Hematopoietic multipotent progenitor cell treated with erythropoietin and hydrocortisone succinate and interleukin-3 and kit ligand, for 6 days (in vitro differentiated cells): ENCODE measurements at places on chromosomes 13 and 19.

GRCh38 chr19:36572593-36573019 is 486 bp downstream of the ZNF529 start:
- DNase-seq: no peak

DNA sequence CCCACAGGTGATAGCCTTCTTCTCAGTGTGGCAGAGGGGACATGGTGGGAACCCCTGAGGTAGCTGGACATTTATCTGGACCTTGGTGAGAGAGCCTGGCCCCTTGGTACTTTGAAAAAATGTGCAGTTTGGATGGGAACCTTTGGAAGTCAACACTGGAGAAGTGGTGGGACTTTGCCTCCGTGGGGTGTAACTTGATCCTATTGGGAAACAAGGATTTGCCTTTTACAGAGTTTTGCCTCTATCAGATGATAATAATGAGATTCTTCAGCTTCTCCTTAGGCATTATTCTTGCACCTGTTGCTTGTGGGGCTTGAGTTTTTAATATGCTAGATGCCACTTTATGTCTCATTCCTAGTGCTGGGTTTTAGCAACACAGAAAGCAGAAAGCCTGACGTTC is 99.0 kb downstream of the ERCC5 start:
- no peak for DNase-seq

- no peak for DNase-seq
Measured at GRCh38 chr13:91557328-91558090, 159.1 kb downstream of the GPC5 start.

GRCh38 chr13:33334831-33335230 is 49.3 kb upstream of the STARD13 start:
- DNase-seq: no peak

DNA sequence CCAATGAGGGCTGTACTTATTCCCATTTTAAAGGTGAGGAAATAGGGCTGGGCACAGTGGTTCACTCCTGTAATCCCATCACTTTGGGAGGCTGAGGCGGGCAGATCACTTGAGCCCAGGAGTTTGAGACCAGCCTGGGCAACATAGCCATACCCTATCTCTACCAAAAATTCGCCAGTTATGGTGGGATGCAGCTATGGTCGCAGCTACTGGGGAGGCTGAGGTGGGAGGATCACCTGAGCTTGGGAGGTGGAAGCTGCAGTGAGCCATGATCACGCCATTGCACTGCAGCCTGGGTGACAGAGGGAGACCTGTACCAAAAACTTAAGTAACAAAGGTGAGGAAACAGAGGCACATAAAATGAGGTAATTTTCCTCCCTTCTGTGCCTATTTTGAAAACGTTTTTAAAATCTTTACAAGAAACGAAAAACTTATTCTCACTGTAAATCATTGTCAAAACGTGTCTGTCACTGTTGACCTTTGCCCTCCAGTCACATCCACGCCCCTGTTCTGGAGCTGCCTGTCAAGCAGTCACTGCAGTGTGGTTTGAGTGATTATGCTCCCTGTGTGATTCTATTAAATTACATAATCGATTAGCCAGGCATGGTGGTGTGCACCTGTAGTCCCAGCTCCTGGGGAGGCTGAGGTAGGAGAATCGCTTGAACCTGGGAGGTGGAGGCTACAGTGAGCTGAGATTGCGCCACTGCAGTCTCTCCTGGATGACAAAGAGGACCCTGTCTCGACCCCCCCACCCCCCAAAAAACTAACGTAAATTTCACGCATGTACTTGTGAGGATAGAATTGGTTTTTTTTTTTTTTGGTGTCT is 12.5 kb downstream of the NOP53 start:
- no peak for DNase-seq

DNA sequence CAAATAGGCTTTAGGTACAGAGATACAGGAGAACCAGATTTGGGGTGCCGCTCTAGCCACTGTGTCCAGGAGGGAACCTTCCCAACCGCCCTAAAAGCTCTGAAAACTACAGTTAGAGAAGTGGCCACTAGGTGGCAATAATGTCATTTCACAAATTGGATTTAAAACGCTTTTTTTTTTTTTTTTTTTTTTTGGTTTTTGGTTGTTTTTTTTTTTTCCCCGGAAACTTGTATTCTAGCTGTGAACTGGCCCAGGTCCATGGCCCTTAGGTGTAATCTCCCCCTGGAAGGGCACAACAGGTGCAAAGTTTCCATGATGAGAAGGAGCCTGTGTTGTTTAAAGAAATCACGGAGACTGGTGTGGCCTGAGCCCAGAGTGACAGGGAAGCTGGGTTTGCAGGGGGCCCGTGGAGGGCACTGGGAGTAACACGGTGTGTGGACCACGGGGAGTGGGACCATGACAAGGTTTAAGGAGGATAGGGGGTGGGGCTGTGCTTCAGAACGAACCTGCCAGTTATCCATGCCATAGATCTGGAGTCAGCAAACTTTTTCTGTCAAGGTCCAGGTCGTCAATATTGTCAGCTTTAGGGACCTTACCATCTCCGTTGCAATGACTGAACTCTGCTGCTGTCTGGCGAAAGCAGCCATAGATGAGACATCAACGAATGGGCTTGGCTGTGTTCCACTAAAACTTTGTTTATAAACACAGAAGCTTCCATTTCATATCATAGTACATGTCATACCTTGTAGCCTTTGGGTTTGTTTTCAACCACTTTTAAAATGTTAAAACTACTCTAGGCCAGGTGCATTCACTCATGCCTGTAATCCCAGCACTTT is 10.1 kb downstream of the OR1I1 start:
- peak; percentile 88 for DNase-seq

DNA sequence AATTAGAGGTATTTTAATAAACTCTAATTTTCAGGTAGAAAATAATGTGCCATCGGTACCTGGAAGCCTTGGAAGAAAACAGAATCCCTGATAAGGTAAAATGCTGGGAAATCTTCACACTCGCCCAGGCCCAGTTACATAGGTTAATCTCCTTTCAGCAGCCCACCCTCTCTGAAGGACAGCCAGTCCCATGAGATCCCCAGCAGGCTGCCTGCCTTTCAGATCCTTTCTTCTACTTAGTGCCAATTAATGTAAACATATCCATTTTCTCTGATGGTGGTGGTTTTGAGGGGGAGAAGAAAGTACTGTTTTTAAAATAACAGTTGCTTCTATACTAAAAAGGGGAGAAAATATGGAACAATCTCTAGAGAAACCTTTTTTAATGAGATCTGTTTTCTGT is 12.2 kb downstream of the SMAD9 start:
- DNase-seq: no peak

DNA sequence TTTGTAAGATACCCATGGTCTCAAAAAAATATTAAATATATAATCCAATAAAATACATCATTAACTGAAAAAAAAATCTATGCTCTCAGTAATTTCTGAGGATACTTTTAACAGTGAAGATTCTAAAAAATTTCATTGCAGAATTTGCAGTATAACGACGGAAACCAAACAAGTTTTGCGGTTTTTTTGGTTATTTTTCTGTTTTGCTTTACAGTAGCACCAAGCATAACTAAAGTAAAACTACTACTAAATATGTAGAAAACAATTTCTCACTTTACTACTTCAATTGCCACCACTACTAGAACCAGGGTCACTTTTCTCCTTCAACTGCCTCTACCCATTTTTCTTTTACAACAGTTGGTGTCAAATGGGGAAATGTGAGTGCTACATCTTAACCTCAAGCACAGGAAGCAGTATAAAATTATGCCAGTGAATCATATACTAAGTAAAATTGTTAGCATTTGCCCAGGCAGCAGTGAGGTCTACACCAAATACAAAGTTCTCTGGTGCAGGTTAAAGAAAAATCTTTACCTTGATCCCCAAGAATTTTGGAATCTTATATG is 24.1 kb downstream of the MICU2 start:
- DNase-seq: no peak

DNA sequence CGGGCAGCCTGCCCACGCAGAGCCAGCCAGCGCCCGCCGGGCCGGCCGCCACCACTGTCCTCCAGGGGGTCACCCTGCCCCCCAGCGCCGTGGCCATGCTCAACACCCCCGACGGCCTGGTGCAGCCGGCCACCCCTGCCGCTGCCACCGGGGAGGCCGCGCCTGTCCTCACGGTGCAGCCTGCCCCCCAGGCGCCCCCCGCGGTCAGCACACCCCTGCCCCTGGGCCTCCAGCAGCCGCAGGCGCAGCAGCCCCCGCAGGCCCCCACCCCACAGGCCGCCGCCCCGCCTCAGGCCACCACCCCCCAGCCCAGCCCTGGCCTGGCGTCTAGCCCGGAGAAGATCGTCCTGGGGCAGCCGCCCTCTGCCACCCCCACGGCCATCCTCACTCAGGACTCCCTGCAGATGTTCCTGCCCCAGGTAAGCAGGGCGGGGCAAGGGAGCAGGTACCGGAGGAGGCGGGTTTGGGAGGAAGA is 32.3 kb upstream of the EHD2 start:
- no peak for DNase-seq

DNA sequence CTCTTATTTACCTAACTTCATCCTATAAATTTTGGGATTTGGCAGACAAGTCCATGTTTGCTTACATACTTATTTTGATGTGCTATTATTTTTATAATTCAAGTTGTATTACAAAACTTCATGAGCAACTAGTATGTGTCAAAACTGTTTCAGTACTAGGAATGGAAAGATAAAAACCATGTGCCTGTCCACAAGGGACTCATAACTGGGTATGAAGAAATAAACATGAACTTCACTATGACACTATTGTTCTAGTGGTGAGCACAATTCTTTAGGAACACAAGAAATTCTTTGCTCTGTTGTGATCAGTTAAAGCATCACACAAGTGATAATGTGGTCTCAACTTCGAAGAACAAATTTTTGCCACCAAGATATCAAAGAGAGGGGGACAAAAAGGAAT is 97.5 kb upstream of the FBXL3 start:
- no peak for DNase-seq

GRCh38 chr19:18173572-18174288 is at the start of gene IFI30:
Gene IFI30 (plus strand): TSS chr19:18173813. CDS start chr19:18173842, 29 bp downstream.
- DNase-seq: peak; percentile 84

- DNase-seq: no peak
Measured at GRCh38 chr13:113307491-113307890, 10.5 kb downstream of the LAMP1 start.

- DNase-seq: peak; percentile 14
Measured at GRCh38 chr19:31938675-31939074, 406.7 kb upstream of the ZNF507 start.

GRCh38 chr13:99046851-99047250 is 69.0 kb upstream of the DOCK9 start:
- DNase-seq: no peak

DNA sequence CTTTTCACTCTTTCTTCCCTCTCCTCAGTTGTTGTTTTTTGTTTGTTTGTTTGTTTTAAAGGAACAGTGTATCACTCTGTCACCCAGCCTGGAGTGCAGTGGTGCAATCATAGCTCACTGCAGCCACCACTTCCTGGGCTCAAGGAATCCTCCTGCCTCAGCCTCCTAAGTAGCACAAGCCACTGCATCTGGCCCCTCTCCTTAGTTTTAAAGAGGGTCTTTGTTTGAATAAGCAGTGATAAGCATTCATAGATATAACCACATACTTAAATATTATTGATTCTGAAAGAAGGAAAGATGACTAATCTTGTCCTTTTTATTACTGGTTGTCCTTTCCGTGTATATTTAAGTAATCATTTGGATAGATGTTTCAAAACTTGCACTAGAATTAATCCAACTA is 26.7 kb downstream of the ERCC5 start:
- no peak for DNase-seq

GRCh38 chr19:13029893-13030292 is 34.6 kb downstream of the NFIX start:
- DNase-seq: peak; percentile 76

- no peak for DNase-seq
Measured at GRCh38 chr13:91361755-91362271, 14.3 kb downstream of the MIR17HG start.

DNA sequence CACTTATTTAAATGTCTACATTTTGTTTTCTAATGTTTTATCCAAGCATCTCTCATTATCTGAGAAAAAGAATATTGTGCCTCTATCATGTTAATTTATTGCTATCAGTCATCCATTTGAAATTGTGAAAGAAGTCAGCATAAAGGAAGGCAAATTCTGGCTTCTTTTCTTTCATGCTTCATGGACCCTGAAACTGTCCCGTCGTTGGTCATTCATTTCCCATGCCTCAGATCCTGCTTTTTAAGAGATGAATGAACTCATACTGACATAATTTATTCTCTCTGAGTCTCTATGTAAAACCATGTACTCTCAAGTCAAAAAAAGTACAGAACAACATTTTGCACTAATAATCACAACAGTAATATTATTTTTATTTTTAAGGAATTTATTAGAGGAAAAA is 2512.0 kb downstream of the PCDH9 start:
- DNase-seq: no peak

DNA sequence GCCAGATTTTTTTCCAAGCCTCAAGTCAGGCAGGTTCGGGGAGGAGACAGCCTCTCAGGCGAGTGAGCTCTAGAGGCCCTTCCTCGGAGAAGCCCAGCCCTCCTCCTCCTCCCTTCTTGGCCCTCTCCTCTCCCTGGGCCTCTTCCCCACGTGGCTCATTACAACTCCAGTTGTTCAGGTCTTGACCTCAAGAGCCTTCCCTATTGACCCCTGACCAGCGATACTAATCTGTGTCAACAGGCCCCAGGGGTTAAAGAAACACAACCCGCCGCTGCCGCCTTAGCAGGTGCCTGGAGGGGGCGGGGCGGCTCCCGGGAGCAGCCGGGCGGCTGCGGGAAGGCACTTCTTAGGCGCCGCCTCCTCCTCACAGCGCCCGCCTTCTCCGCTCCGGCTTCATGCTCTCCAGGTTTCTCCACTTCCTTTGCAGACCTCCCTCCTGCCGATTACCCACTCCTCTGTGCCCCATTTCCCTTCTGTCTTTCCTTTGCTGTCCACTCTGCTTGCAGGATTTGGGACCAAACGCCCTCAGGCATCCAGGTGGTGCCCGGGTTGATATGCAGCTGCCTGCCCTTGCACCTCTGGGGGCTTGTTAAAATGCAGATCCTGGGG is 51.0 kb downstream of the LYL1 start:
- peak; percentile 78 for DNase-seq

- no peak for DNase-seq
Measured at GRCh38 chr19:13057147-13057572, 45.5 kb downstream of the LYL1 start.

GRCh38 chr13:33146843-33147611 is 130.8 kb downstream of the KL start:
- no peak for DNase-seq

DNA sequence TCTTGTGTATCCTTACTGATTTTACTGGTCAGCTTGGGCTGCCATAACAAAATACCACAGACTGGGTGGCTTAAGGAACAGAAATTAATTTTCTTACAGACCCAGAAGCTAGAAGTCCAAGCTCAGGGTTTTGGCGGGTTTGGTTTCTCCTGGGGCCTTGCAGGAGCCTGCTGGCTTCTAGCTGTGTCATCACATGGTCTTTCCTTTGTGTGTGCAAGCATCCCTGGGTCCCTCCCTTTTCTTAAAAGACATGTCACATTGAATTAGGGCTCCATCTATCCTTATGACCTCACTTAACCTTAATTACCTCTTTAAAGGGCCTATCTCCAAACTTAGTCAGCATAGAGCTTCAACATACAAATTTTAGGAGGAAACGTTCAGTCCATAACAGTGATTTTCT is 23.4 kb downstream of the UBAC2 start:
- DNase-seq: no peak

- DNase-seq: no peak
Measured at GRCh38 chr13:82687884-82688283, 1194.4 kb downstream of the SLITRK1 start.
